Stimulated activated naive CD8-positive, alpha-beta T cell treated with anti-CD3 and anti-CD28 coated beads, Interleukin-15, Interleukin-2, amounts not matched to agents 100 U/mL and 50 U/mL, for 24 hours (primary cell): ENCODE measurements at places on chromosomes 4 and X.

GRCh38 chrX:74371425-74372222 lies 49.7 kb upstream of the SLC16A2 start:
- no peak for DNase-seq

GRCh38 chr4:89823416-89823815 lies 13.5 kb downstream of the SNCA start:
- no peak for DNase-seq

GRCh38 chr4:184399512-184399908 lies 74.8 kb downstream of the IRF2 start:
- DNase-seq: no peak

DNA sequence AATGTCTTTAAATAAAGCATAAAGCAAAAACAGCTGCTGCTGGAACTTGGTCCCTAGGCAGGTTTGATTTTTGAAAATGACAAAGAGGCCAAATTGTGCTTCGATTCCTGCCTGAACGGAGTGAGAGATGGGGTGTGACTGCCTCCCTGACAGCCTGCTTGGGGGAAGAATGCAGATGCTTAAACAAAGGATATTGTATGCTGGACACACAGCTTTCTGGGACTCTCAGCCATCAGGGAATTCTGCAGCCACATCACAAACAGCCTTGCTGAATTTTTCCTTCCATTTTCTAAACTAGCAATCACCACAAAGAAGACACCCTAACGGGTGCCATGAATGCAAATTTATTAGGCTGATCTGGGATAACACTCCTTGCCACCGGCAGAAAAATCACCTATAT lies 83.9 kb upstream of the CPEB2 start:
- DNase-seq: no peak

DNA sequence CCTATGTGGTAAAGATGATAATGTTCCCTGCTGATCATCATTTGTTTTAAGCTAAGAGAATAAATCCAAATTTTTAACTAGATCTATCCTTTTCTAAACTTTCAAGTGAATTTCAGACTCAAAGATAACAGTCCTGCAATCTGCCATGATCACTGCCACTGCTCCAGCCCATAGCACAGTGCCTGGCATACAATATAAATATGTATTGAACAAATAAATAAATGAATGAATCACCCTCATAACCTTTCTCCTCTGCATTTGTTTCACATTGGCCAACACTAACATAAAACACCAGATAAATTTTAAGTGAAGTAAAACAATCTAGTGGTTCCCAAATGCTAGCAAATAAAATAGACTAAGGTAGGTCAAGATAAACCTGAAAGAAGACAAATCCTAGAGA lies 439.0 kb downstream of the GPM6A start:
- no peak for DNase-seq

- DNase-seq: no peak
Observed at GRCh38 chr4:3332498-3332897, 39.7 kb downstream of the RGS12 start.

DNA sequence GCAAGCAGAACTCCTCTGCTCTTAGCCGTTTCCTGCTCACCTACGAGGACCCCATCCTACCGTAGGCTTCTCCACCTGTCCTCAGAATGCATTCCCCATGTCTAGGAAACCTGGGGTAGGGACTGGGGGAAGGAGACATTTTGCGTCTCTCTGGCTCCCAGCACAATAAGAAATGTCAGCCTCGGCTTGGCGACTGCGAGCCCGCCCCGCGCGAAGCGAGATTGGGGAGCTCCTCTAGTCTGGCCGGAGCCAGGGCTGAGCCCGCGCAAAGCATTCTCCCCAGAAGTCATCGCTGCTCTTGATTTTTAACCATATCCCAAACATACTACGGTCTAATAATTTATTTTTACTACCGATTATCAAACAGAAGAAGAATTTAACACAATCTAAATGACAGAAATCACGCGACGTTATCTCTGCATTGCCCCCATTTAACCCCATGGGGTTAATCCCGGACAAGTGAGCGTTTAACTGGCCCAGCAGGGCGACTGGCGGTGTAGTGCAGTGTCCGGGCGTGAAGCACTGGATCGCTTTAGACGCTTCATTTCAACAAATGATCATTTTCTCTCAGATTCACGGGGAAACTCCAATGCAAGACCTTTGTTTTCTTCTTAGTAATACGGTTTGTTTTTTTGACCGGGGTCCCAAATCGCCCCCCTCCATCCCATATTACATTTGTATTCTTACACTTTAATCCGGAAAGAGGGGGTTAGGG lies 8.0 kb upstream of the PITX2 start:
- DNase-seq: no peak

DNA sequence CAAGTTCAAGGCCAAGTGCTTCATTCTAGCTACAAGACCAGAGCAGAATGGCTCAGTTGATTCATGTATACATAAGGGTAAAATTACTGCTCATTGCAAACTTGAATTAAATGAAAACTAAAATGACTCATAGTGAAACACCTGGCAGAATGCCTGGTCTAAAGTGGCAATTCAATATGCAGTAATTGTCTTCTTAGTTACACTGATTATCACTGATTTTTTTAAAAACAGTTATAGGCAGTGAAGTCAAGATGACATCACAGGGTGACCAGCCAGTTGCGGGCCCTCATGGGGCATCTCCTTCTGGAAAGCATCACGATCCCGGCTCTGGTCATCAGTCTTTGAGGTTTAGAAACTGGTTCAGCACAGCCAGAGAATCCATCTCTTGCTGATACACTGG lies 154.2 kb downstream of the RAB28 start:
- DNase-seq: no peak

DNA sequence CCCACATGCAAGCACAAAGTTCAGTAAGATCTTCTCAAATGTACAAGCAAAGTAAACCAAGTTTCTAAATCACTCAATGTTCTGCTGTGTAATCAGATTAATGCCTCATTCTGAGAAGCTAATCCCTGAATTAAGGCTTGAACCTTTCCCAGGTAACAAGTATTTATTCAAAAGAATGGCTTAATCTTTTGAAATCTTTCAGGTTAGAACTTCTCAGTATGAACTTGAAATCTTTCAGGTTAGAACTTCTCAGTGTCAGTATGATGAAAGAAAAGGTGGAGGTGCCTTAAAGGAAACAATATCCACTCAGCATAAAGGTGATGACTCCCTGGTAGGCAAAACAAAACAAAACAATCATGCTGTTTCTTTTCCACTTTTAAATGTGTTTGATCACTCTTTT lies 29.0 kb downstream of the TMPRSS11B start:
- DNase-seq: no peak

- no peak for DNase-seq
Observed at GRCh38 chr4:137558951-137559350, 26.7 kb upstream of the PCDH18 start.

GRCh38 chr4:100450449-100450848 lies 67.4 kb downstream of the EMCN start:
- DNase-seq: no peak

- peak; percentile 27 for DNase-seq
Observed at GRCh38 chrX:103215425-103215991, 600 bp downstream of the BEX4 start.

DNA sequence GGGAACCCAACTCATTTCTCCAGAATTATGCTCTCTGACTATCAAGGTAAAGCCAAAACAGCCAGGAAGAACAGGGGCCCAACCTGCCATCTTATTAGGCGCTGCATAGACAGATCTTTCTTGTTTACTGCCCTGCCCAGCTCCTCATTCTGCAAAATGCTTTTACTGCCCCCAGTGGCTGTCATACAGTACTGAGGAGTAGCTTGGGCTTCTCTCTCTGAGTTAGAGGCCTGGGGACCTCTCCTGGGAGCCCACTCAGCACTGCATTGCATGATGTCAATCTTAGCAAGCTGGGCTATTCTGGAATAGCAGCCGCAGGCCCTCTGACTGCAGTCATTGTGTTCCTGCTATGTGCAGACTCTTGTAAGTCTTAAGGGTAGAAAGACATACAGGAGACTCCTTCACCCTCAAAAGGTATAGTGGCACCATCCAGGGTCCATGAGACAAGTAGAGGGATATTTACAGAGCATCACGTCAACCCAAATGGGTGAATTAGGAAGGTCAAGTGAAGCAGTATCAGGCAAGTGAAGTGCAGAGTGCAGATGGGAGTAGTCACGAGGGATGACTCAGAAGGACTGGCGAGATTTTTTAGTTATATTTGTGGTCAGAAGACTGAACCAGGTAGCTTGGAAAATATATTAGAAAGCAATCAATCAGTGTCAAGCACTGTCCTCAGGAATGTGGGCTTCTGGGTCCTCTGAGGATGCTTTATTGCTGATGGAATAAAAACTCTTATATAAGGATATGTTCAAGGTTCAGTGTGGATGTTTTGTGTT lies 294.1 kb upstream of the SFRP2 start:
- DNase-seq: peak; percentile 4

GRCh38 chrX:134481339-134481738 lies 21.4 kb downstream of the HPRT1 start:
- no peak for DNase-seq

- no peak for DNase-seq
Observed at GRCh38 chr4:78691334-78691754, 84.8 kb upstream of the BMP2K start.

DNA sequence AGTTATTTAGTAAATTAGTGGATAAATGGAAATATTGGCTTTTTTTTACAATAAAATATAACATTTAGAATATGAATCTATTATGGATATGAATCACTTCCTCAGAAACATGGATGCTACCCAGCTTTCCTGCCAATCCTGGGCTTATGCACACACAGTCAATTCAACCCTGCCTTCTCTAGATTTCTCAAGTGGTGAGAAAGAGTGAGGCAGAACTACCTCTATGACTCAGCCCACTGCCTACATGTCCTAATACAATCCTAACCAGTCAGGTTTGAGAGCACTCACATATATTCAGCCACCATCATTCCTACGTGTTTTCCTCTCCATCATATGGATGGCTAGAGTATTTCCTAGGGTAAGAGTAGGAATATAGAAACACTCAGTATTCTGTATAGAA lies 91.1 kb upstream of the ANKRD50 start:
- no peak for DNase-seq

DNA sequence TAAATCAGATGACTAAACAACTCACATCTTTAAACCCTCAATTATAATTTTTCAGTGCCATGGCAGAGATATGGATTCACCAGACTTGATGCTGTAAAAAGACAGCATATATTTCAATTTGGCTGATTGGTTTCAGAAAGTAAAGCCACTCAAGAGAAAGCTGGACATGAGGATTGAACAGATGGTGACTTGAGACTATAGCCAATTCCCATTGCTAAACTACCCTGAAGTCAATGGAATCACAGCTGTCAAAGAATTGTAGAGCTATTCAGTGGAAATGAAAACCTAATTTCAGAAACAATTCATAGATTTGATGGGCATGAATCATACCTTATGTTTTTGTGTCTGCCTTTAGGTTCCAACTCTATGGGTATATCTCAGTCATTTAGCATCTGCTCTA lies 510.6 kb upstream of the BOD1L1 start:
- DNase-seq: no peak

DNA sequence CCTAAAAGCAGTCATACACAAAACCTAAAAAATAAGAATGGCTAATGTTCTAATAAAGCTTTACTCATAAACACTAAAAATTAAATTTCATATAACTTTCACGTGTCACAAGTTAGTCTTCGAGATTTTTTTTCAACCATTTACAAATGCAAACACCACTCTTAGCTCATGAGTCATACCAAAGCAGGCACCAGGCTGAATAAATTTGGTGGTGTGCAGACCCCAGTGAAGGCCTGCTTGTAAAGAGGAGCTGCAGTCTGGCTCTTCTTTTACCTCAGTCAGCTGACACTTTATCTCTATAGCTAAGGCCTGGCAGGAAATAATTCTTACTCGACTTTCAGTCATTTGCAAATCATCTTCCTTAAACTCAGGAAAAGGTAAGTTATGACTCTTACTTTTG lies 37.4 kb downstream of the CLOCK start:
- no peak for DNase-seq

- DNase-seq: no peak
Observed at GRCh38 chrX:134023851-134024281, 38.5 kb upstream of the GPC3 start.

GRCh38 chrX:109600237-109600651 lies 24.7 kb downstream of the KCNE5 start:
- no peak for DNase-seq

DNA sequence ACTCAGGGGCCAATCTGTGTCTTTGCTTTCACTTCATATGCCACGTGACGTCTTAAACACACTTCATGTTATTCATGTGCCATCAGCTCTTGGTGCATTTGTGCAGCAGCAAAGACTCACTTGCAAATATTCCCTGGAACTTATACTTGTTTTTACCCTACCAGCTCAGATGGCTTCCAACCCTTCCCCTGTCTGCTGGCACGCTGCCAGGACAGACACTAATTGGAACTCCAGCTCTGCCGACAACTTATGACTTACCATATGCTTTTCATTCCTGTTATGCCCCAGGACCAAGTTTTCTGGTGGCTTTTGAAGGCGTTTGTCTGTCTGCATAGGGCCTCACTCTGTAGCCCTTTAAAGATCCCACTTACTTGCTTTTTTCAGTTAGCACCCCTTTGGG lies 261.7 kb upstream of the GNPDA2 start:
- DNase-seq: no peak

- DNase-seq: no peak
Observed at GRCh38 chr4:154616287-154616686, 3.8 kb upstream of the FGG start.

DNA sequence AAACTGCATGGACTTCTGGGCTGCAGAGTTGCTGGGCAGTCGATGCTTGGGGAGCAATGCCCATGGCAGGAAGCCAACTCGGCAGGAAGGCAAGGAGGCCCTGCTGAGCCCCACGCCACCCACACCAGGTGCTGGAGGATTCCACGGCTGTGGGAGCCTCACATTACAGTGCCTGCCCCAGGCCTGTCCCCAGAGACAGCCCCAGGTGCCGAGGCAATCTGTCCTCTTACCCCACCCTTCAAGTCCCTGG lies 53.9 kb downstream of the HMX1 start:
- no peak for DNase-seq

DNA sequence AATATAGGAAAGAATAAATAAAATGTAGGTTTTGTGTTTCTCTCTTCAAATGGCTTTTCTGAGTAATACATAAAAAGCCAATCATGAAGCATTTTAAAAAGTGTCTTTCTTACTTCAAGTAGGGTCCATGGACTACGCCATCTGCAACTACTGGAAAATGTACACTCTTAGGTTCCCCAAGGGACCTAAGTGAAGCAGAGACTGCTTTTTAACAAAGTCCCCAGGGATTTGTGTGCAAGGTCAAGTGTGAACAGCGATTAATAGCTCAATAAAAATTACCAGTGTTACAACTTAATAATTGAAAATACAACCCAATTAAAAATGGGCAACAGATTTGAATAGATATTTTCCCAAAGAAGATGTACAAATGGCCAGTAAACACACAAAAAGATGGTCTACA lies 84.9 kb downstream of the ARHGAP6 start:
- no peak for DNase-seq

- no peak for DNase-seq
Observed at GRCh38 chrX:124555036-124555595, 208.8 kb downstream of the SH2D1A start.

GRCh38 chr4:168852933-168853713 lies 156.9 kb downstream of the CBR4 start:
- no peak for DNase-seq

DNA sequence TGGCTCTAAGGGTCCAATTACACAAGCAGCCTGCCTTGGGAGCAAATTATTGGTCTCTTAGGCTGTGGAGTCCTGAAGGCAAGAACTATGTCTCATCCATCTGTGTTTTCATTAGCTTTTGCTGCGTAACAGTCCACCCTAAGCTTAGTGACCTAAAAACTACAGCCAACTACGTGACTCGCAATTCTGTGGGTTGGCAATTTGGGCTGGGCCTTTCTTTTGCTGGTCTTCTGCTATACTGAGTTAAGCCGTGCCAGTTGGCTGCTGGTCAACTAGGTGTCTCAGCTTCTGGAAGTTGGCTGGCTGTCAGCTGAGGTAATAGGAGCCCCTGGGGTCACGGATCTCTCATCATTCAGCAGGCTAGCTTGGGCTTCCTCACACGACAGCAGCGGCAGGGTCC lies 205.6 kb upstream of the S100G start:
- DNase-seq: no peak
